ENCODE measurements at places on chromosomes 2 and 18.
A peak's percentile ranks its signal among the peaks of the same experiment; 100 is the strongest.

- no peak for DNase-seq
Measured at GRCh38 chr18:12254820-12255511, 805 bp downstream of the CIDEA start.

DNA sequence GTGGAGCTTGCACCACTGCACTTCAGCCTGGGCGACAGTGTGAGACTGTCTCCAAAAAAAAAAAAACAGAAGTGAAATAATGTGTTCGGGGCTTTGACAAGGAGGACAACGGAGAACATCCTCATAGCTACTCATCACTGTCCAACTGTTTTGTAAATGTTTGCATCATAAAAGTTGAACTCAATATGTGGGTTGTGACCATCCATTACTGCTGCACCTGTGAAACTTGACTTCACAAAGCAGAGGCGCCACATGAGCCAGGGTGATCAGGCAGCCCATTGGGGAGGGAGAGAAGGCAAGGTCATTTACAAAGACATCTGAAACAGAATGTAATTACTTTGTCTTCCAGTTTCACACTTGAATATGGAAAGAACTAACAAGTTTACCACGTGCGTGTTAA is 61.6 kb downstream of the LAMA1 start:
- DNase-seq = no peak

DNA sequence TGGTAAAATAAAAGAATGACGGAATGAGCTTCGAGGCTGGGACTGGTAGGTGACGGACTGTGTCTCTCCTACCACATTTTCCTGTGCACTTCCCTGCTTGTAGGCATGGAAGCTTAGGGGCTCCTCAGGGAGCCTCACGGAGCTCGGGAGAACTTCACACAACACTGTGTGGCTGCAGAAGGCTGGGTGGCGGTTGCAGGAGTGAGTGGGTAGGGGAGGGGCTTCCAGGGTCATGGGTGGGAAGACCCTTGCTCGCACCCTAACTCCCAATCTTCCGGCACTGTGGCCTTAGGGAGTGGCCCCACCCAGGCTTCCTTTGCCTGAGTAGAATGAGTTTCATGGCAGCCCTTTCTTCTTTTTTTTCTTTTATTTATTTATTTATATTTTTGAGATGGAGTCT is 128.6 kb downstream of the INHBB start:
- DNase-seq = peak; percentile 10

DNA sequence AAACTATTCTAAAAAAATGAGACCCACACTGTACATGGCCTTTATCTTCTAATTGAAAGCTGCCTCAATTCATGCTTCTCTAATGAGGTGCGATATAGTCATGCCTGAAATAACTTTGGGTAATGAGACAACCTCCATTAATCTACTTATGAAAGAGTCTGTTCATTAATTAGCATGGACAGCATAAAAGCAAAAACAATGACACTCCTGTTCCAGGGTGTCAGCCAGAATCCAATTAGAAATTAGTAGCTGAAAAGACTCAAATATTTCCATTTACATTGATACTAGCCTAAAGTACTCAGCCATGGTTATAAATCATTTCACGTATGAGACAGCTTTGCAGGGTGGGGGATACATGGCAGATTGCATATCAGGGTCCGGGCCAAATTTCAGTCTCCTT is 288.7 kb downstream of the AKAIN1 start:
- DNase-seq = no peak

GRCh38 chr2:99880964-99881294 is 261.5 kb downstream of the AFF3 start:
- DNase-seq = no peak

All from body of pancreas (tissue), 4 donors.